ENCODE measurements at places on chromosomes 6 and 20.

GRCh38 chr20:17733767-17734304 is 34.1 kb downstream of the BANF2 start:
- no peak for DNase-seq

DNA sequence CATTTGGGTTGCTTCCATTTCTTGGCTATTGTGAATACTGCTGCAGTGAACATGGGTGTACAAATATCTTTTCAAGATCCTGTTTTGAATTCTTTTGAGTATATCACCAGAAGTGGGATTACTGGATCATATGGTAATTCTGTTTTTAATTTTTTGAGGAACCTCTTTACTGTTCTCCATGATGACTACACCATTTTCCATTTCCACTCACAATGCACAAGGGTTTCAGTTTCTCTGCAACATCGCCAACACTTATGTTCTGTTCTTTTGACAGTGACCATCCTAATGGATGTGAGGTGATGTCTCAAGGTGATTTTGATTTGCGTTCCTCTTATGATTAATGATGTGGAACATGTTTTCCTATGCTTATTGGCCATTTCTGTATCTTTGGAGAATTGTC is 214.4 kb upstream of the ZFP64 start:
- DNase-seq, result no peak

- no peak for DNase-seq
Measured at GRCh38 chr6:170292111-170292406, 1.2 kb upstream of the DLL1 start.

GRCh38 chr6:157753291-157753690 is 69.8 kb upstream of the SNX9 start:
- no peak for DNase-seq

DNA sequence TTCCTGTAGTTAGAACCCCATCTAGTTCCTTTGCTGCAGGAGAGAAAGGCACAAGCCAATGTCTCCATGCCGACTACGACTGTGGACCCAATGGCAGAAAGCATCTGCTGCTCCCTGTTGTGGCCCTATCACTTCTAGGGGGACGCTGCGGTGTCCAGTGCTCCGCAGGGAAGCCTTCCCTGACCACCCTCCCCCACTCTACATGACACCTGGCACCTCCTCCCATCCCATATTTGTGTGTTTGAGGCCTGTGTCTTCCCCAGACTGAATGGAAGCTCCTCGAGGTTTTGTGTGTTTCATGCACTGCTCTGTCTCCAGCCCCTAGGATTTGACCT is 159.5 kb downstream of the DTNBP1 start:
- DNase-seq, result no peak

DNA sequence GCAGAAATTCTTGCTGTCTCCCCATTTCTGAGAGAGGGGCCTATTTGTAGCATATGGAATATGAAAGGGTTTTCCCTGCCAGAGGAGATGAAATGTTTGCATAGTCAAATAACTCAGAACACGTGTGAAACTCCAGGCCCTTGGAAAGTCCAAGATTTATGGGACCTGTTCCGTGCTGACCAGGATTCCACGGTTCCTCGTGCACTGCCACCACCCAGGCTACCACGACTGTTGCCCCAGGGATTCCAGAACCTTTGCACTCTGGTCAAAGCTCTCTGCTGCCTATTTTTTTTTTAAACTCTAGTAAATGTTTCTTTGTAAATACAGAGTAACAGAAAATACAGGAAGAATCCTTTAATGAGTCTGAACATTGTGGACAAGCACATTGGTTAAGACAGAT is 35.0 kb downstream of the MYLK4 start:
- DNase-seq, result no peak

- peak; percentile 4 for DNase-seq
Measured at GRCh38 chr20:63738687-63739129, 868 bp upstream of the SLC2A4RG start.

- no peak for DNase-seq
Measured at GRCh38 chr6:144106206-144106605, 10.8 kb upstream of the SF3B5 start.

- DNase-seq, result peak; percentile 2
Measured at GRCh38 chr6:114249522-114249921, 93.3 kb downstream of the HS3ST5 start.

- DNase-seq, result no peak
Measured at GRCh38 chr20:32063695-32064094, 11.7 kb downstream of the HCK start.

DNA sequence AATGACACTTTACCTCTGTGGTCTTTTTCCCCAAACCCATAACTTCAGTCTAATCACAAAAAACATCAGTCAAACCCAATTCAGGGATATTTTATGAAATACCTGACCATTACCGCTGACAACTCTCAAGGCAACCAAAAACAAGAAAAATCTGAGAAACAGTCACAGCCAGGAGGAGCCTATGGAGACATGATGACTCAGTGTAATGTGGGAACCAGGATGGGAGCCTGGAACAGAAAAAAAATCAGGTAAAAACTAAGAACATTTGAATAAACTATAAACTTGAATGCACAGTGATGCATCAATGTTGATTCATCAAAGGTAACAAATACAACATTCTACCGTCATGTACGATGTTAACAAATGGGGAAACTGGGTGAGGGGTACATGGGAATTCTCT is 84.1 kb upstream of the TSHZ2 start:
- peak; percentile 20 for DNase-seq

- DNase-seq, result no peak
Measured at GRCh38 chr20:48703107-48703506, 124.7 kb downstream of the PREX1 start.

GRCh38 chr6:47163536-47163935 is 121.4 kb upstream of the ADGRF1 start:
- DNase-seq, result no peak

GRCh38 chr6:165664559-165665383 is 1.7 kb upstream of the PDE10A start:
- no peak for DNase-seq

- no peak for DNase-seq
Measured at GRCh38 chr6:22152841-22153240, 144.0 kb downstream of the PRL start.

DNA sequence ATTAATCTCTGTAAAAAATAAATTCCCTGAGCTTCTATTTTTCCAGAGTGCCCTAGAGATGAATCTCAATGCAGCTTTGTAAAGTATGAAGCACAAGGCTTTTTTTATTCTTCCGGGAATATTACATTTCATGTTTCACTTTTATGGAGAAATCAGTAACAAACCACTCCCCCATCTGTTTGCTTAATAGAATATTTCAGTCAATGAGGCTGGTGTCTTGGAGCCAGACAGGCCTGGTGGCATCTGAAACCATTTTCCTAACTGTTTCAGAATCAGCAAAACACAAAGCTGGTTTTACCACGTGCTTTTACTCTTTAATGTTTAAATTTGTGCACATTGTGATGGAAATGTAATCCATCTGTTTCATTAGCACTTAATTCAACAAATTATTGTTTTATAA is 400.8 kb upstream of the HSF2 start:
- no peak for DNase-seq

GRCh38 chr6:153047386-153047785 is 44.9 kb upstream of the MTRF1L start:
- no peak for DNase-seq

DNA sequence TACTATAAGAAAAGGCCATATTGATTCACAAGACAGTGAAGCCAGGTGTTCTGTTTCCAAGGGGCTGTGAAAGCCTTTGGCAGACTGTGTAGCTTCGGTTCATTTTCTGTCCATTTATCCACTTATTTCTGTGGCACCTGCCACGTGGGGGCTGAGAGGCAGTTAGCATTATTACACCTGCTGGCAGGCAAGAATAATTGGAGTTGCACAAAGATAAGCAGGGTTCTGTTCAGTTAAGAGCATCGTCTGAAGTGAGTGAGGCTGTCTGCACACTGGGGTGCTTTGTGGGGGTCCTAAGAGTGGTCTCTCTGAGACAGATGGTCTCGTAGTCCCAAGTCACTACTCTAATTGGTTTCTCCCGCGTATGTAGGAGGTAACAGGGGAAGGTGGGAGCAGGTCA is 60.6 kb upstream of the CCN6 start:
- DNase-seq, result no peak

GRCh38 chr6:46745973-46746372 is 760 bp upstream of the ANKRD66 start:
- DNase-seq, result no peak

DNA sequence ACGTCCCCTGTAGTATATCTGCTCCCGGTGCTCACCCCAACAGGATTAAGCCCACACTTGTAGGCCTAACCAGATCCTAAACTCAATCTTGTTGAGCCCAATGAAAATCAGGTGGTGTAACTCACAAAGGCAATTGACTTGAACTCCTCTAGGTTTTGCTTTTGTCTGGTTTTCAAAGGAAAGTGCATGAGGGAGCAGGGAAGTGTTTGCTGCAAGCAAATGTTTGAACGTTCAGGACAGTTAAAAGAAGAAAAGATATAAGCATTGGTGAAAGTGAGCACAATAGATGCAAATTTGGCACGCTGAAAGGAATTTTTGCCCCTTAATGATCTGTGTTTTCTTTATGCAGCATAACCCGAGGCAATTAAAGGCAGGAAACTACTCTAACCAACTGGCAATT is 212.6 kb downstream of the PLCB1 start:
- no peak for DNase-seq

GRCh38 chr20:2521369-2522305 is 12.9 kb upstream of the ZNF343 start:
- no peak for DNase-seq

GRCh38 chr6:116073765-116074440 is 13.2 kb upstream of the FRK start:
- no peak for DNase-seq

DNA sequence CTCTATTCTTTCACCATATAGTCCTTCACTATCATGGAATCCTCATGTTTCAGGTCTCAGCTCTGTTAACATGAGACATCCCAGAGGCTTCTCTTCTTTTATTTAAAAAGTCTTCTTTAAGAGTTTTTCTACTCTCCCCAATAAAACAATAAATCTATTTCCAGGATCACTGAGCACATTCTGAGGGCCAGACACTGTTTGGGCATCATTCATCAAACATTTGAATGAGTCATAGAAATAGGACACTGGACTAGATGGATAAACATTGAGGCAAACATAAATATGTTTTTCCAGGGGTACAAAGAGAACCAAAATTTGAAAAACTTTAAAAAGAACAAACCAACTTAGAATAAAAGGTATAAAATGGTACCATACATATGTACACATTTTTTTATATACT is 554.4 kb downstream of the KIF16B start:
- no peak for DNase-seq

- no peak for DNase-seq
Measured at GRCh38 chr20:19256085-19256484, 43.6 kb downstream of the SLC24A3 start.

- DNase-seq, result no peak
Measured at GRCh38 chr6:168264593-168265335, 54.8 kb downstream of the DACT2 start.

DNA sequence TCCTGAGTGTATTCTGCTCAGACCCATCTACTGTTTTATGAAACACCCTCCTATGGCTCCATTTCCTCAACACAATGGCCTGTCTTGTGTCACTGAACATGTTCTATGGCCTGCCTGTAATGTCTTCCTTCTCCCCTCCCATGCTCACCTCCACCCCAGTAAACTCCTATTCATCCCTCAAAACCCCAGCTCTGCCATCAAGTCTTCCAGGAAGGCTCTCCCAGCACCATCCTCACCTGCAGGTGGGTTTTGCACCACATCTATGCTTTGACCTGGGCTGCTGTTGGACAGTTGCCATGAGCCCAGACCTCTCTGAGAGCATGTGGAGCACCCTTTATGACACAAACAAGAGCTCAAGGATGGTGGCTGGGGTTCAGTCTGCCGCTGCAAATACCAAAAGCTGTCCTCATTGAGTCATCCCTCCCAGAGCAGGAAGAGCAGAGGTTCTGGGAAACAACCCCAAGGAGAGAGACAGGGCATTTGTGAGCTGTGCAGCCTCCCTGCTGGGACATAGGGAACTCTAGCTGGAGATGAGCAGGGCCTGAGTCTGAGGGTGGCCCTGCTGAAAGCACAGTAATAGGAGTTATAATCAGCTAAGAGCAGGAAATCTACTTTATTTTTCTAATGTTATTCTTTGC is 93.8 kb upstream of the CD93 start:
- DNase-seq, result no peak

DNA sequence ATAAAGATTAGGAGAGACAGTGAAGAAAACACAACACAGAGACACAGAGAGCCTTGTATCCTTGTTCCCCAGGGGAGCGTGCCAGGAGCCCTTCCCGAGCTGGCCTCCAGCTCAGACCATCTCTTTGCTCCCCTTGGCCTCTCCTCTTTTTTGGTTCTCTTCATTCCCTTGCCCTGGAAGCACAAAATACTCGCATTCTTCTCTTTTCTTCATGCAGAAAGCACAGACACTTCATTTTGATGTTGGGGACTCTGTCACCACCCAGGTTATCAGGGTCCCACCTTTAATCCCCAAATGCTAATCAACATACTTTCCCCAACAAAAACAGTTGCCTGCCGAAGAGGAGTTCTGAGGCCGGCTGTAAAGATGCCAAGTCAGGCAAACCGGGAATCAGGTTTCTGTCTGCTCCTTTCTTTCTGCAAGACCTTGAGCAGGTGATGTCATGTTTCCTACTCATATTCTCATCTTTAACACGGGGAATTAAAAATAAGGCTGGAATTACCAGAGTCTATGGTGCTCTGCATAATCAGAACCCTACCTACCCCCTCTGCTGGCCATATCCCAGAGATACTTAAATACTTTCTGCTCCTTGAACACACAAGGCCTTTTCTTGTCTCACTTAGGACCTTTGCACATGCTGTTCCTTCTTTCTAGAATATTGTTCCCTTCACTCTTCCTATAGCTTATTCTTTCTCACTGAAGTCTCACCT is 21.7 kb downstream of the TGM6 start:
- DNase-seq, result peak; percentile 36

DNA sequence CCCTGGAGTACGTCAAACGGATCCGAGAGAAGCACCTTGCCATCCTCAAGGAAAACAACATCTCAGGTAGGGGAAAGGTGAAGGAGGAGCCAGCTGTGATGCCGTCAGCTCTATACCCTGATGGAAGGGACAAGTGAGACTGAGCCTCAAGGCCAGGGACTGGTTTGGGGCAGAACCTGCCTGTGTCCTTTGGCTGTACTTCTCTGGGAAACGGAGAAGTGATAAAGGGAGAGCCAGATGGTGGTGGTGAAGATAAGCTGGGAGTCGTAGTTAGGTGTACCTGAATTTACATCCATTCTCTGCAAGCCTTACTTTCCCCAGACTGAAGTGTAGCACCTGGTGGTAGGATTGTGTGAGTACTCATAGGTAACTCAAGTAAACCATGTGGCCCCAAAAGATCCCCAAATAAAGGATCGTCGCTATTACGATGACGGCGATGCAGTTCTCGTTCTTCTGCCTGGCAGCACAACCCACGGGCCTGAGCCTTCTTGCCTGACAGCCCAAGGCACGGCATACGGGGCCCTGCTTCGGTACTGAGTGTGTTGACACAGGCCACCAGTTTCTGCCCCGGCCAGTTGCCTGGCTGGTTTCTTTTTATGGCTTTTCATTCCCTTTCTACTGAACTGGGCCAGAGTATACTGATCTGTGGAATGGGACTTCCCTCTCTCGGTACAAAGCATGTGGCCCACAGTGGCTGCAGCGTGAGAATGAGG is 10.6 kb downstream of the PCIF1 start:
- no peak for DNase-seq

All from skeletal muscle cell (primary cell).